ENCODE measurements at places on chromosomes 4 and X.
A peak's percentile ranks its signal among the peaks of the same experiment; 100 is the strongest.

GRCh38 chr4:16496501-16496900 lies 270.2 kb upstream of the TAPT1 start:
- DNase-seq = no peak

DNA sequence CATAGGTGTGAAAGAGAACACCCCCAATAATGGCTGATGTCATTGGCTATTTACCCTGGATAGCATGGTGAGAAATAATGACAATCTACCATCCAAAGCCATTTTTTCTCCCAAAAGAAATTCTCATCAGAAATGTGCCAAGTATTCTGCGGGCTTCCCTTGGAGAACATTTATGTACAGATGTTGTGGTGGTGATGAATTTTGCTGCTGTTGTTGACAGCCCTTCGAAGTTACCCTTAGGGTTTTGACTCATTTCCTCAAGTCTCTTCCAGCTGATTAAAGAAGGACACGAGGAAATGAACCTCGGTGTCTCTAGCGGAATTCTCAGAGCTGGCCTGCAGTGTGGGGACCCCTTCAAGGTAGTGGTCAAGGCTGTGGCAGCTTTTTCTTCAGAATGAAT lies 3.4 kb downstream of the KIT start:
- DNase-seq = no peak

DNA sequence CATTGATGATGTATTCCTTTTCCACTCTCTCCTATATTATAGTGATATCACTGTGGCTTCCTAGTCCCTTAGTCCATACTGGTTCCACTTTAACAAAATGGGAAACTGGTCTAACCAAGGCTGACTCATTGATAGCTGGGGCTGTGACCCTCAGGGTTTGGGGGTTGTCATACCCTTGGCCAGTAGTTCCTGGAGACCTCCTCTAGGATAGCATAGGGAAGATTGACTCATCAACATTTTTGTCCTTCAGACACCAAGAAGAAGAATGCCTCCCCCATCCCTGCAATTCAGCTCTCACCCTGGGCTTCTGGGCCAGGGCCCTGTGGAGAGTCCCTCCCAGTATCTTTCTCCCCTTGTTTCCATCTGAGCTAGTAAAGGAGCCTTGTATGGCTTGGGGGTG lies 68.8 kb upstream of the PRPS1 start:
- no peak for DNase-seq

GRCh38 chr4:187276736-187277408 lies 553.2 kb upstream of the FAT1 start:
- no peak for DNase-seq

DNA sequence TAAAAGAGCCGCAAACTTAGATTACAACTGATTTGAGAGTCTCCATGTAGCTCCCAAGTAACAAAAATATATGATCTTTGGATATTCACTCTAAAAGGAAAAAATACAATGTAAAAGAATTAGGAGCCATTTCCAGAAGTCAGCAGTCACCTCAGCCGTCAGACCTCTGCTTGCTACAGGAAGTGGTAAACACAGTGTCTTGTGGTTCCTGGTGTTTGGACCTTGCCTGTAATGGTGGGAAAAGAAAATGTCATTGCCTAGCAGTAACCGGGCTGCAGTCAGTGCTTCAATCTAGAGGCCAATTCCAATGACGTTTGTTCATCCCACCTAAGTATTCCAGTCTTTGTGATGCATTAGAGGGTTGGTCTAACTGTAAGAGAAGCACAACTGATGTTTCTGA lies 28.9 kb upstream of the SMIM31 start:
- no peak for DNase-seq

DNA sequence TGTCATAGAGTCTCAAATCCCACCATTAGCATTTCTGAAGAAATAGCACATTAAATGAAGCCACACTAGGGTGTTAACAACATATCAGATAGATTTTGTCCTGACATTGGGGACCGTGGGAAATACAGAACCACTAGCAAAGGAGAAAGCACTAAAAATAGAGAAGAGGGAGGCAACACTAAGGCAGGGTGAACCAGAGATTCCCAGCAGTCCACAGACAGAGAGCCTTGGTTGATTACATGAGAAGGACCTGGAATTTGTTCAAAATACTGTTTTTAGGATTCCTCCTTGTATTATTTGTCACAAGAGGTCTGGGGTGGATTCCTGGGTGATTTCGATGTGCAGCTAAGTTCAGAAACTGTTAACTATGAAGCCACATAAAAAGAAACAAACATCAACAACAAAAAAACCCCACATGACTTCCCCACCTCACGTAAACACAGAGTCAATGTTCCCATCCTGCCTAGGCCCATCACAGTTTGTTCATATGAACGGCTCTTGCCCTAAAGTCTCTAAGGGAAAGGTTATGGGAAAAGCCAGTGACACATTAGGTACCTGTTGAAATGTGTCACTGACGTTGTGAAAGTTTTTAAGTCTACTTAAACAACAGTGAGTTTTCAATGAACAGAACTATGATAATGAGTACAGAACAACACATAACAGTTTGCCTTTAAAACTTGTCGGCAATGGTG lies 23.6 kb upstream of the GRSF1 start:
- no peak for DNase-seq

- DNase-seq = no peak
Measured at GRCh38 chrX:129836827-129837226, 6.9 kb downstream of the ZDHHC9 start.

GRCh38 chr4:78166622-78167021 lies 109.5 kb downstream of the FRAS1 start:
- no peak for DNase-seq

DNA sequence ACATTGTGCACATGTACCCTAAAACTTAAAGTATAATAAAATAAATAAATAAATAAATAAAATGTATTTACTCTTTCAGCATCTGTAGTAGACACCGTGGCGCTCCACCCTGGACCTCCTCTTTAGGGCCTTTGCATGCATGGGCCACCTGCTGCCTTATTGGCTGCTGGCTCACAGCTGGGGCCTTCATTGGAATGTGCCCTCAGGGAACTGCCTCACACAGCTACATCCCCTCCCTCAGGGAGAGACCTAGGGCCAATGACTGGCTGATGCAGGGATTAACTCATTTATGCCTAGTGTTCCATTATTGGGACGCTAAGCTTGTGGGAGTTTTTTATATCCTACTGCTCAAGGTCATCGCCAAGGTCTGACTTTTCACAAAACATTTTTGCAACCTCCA lies 302.9 kb upstream of the FTHL17 start:
- DNase-seq = no peak

DNA sequence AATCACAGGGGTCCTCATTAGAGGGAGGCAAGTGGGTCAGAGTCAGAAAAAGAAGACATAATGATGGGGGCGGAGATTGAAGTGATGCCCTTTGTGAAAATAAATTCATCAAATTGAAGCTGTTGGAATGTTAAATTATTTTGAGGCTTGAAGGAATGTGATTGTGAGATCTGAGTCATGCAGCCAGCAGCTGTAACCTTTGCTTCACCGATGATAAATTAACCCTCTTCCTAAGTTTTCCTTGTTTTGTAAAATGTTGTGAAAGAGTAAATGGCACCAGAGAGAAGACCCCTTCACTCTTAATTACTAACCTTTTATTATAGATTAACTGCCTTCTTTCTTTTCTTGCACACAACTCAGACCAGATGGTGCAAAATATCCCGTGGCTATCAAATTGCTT lies 47.7 kb upstream of the FAM9A start:
- DNase-seq = no peak

DNA sequence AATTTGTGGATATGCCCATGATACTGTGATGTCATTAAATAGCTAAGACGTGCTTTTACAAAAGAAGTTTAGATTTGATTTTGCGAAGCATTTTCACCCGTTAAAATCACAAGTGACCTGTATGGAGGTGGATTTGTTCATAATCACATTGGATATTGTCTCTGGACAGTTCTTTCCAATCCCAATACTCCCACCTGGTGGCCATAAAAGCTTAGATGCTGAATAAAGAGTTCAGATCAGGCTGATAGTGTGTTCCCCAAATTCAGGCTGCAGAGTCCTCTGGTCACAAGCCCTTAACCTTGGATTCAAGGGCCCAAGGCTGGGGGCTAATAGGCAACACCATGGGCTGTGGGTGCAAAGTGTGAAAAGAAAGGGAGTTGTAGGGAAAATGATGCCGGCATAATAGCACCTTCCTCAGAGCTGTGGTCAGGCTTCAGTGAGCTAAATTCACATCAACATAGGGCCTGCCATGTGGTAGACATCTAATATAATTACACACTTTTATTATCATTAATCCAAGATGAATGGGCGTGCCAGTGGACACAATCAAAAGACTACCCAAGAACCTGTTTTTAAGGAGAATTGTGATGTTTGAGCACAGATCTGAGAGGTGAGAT lies 28.1 kb downstream of the SMIM43 start:
- DNase-seq = no peak

DNA sequence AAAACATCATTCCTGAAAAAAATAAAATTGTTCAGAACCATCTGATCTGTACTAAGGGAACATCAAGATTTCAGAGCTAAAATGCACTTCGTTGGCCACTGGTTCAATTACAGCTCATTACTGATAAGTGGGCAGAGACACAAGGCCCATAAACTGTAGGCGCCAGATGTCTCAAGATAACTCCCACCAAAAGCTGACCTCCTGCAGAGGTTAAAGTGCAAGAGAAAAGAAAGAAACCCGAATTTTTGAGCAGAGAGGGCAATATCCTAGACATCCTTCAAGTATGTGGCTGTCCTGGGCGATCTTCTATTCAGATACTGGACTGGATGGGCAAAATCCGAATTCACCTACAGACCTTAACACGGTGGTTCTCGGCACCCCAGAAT lies 660 bp downstream of the GEMIN8 start:
- DNase-seq = no peak

DNA sequence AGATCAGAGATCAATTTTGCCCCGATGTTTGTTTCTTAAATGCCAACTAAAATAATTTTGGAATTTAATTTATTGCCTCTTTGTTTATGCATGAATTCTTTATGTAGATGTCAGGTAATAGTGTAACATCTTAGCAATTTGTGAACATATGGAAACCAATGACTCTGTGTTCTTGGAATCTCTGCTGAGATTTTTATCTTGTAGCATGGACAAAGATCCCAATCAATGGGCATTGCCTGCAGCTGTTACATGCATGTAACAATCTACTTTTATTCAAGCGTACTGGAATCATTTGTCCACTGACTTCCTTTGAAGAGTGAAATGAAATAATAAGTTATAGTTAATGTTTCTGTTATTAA lies 61.6 kb upstream of the ARSJ start:
- no peak for DNase-seq

- DNase-seq = no peak
Measured at GRCh38 chr4:94068753-94069719, 138.6 kb upstream of the SMARCAD1 start.

GRCh38 chr4:151808120-151808529 lies 47.3 kb upstream of the GATB start:
- no peak for DNase-seq

- DNase-seq = peak; percentile 61
Measured at GRCh38 chr4:26860922-26861433, 337 bp downstream of the STIM2 start.

- DNase-seq = peak; percentile 26
Measured at GRCh38 chrX:20265221-20265725, 1.4 kb downstream of the RPS6KA3 start.

DNA sequence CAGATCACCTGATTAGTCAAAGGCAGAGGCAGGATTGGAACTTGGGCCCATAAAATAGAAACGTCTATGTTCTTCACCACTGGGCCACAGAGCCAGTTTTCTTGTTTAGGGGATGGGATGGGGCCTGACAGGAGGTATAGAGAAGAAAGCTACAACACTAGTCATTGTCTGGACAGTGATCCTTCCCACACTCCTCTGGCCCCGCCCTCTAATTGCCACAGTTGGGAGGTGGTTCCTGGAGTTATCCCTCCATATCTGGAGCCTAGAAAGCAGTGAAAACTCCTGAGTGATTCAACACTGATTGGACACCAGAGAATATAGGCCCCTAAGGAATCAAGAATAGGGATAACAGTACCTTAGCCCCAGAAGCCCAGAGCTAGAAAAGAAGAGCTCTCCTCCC lies 22.9 kb downstream of the RASL11B start:
- DNase-seq = no peak

DNA sequence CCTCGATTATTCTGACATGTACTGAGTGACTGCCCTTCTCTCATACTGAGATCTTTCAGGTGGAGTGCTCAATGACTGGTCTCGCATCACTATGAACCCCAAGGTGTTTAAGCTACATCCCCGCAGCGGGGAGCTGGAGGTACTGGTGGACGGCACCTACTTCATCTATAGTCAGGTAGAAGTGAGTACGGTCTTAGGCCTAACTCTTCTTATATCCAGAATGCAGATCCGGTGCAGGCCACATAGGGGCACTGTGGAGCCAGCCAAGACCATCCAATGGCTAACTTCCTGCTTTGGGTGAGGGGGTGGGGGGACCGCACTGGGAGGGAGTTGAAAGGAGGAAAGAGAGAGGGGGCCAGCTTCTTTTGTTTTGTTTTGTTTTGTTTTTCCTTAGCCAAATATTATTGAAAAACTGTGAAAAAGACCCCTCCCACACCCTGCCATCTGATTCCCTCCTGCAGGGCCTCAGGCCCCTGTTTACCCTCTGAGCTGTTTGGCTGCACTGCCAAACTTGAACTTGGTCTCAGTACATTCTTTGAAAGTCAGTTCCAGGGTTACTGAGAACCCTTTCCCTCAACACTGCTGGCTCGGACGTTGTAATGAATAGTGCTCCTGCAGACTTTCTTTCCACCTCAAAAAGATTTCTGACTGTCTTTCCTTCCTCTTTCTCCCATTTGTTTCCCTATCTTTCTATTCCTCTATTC lies 16.2 kb downstream of the AWAT2 start:
- peak; percentile 24 for DNase-seq

- DNase-seq = no peak
Measured at GRCh38 chr4:67713529-67714247, 12.7 kb upstream of the UBA6 start.

GRCh38 chrX:149302705-149303104 lies 202.4 kb downstream of the IDS start:
- DNase-seq = no peak

DNA sequence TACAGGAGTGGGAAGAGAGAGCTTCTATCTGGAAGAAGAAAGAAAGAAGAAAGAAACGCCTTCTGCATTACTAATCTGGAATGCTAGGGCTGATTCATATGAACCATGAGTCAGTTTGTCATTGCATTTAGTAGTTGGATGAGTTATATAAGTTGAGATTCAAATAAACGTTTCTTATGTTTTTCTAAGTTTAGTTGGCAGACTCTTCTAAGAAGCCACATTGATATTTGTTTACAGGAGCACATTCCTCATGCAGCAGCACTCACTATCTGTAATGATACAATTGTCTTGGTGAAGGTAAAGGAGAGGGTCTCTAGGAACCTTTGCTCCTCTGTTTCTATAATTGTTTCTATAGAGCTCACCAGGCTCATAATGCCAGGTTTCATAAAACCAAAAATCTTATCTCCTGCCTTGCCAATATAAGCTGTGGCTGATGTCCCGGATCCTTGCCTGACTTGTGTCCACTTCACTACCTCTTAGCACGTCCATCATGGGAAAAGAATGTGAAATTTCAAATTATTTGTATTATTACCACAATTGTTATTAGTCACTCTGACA lies 39.5 kb downstream of the HOPX start:
- DNase-seq = no peak

DNA sequence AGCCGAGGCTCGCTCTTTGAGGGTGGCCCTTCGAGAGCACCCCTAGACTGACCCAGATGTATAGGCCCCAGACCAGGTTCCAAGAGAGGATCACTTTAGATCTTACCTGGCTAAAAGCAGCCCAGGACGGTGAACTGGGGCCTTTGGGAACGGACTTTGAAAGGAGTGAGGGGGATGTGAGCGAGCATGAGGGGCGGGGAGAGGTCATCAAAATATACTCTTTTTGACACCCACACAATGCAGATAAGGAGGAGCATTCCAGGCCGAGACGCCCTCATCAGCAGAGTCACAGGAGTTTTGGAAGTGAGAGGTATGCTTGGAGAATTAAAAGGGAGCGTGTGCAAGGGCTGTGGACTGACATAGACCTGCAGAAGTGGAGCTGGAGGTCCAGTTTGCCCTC lies 528 bp downstream of the NSDHL start:
- DNase-seq = no peak

Measured in NCI-H446 (cell line).